ENCODE measurements at places on chromosomes 12 and 14. TPM values are rescaled to one million over a fixed set of nuclear protein-coding genes. Genes with fewer than 3 reads are reported as not detected.

GRCh38 chr12:22437031-22437806, 102.7 kb upstream of the ST8SIA1 start:
- no peak overlapping the region for H3K27ac ChIP-seq
- H3K36me3 ChIP-seq = no peaks in the 10 kb centered on the region
- H3K4me3 ChIP-seq = no peak overlapping the region

GRCh38 chr14:66046035-66046434, 440.1 kb upstream of the CCDC196 start:
- no peak overlapping the region for H3K4me3 ChIP-seq
- DNase-seq = no peak
- H3K27me3 ChIP-seq = no peaks in the 10 kb centered on the region
- H3K27ac ChIP-seq = no peak overlapping the region
- H3K36me3 ChIP-seq = no peaks in the 10 kb centered on the region

GRCh38 chr12:31033681-31034080, 40.0 kb upstream of the DDX11 start:
- no peaks in the 10 kb centered on the region for H3K27me3 ChIP-seq
- H3K27ac ChIP-seq = no peak overlapping the region
- no peak for DNase-seq
- H3K4me3 ChIP-seq = no peak overlapping the region
- H3K4me1 ChIP-seq = no peaks in the 10 kb centered on the region

- H3K4me3 ChIP-seq = no peak overlapping the region
- DNase-seq = no peak
- H3K27ac ChIP-seq = no peak overlapping the region
- H3K36me3 ChIP-seq = no peaks in the 10 kb centered on the region
- no peaks in the 10 kb centered on the region for H3K27me3 ChIP-seq
Measured at GRCh38 chr14:48243900-48244299, 568.5 kb upstream of the MDGA2 start.

- H3K36me3 ChIP-seq = no peaks in the 10 kb centered on the region
Measured at GRCh38 chr12:47268501-47269454, 189.0 kb upstream of the AMIGO2 start.

Gene IFNG
- polyA plus RNA-seq = not detected

DNA sequence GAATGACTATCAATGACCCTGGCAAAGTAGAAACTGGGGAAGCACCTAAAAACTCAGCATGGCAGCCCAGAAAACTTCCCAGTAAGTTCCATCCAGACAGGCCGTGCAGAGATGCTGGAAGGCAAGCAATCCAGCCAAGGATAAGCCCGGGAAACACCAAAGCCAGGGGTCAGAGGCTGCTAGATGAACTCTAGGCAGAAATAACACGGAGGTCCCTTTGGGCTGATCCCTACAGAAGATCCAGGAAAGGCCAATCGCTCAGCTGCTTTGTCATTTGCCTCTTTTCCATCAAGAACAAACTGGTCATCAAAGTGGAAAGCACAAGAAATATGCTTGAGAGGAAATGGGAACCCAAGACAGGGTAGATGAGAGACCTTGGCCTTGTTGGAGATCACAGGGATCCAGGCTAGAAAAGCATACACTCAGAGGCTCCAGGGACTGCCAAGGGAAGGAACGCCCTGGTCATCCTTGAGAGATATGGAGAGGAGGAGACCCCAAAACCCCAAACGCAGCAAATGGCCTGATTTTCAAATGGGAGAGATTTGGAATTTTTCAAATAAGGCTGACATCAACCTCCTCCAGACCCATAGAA, 6.5 kb downstream of the KRT79 start:
- no peak overlapping the region for H3K4me3 ChIP-seq
- no peaks in the 10 kb centered on the region for H3K27me3 ChIP-seq
- H3K27ac ChIP-seq = no peak overlapping the region
- no peak for DNase-seq
- H3K4me1 ChIP-seq = no peaks in the 10 kb centered on the region

DNA sequence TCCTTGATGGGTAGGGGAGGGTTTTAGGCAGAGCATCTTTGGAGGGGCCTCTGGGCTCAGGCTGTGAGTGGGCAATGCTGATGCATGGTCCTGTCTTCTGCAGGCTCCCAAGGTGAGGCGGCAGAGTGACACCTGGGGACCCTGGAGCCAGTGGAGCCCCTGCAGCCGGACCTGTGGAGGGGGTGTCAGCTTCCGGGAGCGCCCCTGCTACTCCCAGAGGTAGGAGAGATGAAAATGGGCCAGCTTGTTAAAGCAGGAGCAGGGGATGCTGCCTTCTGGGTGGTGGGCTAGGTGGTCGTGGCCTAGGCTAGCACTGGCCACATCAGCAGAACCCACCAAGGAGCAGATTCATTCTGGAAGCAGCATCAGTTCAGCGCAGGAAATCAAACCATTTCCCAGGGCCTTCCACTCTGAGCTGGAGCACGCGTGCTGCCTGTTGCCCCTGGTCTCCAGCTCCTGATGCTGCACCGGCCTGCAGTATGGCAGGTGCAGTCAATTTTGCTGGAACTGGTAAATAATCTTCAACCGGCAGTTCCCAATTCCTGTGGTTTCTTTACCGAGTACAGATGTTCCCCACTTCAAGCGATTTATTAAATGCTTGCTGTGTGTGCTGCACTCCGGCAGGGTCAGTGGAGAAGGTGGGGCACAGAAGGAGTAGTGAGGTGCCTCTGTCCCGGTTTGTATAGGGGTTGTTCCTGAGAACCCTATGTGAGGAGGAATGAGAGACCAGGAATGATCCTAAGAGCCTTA, 7.4 kb downstream of the PAPLN start:
- no peak overlapping the region for H3K27ac ChIP-seq
- peaks cover 57% of the 10 kb centered on the region for H3K4me1 ChIP-seq
- no peaks in the 10 kb centered on the region for H3K27me3 ChIP-seq
- peaks cover 7% of the 10 kb centered on the region for H3K36me3 ChIP-seq

Gene KRT80
- polyA plus RNA-seq = 3.7 TPM

Gene GNB3
- 2.8 TPM for polyA plus RNA-seq

DNA sequence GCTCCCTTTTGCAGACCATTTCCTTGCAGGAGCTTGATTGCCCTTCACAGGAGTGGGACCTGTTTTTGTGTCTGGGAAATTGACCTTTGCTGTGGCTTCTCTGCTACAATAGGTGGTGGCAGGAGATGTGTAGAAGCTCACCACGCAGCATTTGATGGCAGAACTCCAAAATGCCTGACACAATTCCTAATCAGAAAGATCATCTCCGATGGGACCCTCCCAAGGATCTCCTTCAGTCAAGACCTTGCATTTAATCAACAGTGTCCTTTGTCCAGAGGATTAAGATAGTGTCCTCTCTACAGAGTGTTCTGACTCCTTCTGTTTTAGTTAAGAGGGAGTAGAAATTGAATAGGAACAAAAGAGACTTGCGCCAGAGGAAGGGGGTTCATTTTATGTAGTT, 83.6 kb upstream of the DDHD1 start:
- no peak overlapping the region for H3K27ac ChIP-seq
- DNase-seq = no peak
- no peaks in the 10 kb centered on the region for H3K4me1 ChIP-seq
- H3K36me3 ChIP-seq = no peaks in the 10 kb centered on the region
- no peak overlapping the region for H3K4me3 ChIP-seq
- H3K27me3 ChIP-seq = no peaks in the 10 kb centered on the region

DNA sequence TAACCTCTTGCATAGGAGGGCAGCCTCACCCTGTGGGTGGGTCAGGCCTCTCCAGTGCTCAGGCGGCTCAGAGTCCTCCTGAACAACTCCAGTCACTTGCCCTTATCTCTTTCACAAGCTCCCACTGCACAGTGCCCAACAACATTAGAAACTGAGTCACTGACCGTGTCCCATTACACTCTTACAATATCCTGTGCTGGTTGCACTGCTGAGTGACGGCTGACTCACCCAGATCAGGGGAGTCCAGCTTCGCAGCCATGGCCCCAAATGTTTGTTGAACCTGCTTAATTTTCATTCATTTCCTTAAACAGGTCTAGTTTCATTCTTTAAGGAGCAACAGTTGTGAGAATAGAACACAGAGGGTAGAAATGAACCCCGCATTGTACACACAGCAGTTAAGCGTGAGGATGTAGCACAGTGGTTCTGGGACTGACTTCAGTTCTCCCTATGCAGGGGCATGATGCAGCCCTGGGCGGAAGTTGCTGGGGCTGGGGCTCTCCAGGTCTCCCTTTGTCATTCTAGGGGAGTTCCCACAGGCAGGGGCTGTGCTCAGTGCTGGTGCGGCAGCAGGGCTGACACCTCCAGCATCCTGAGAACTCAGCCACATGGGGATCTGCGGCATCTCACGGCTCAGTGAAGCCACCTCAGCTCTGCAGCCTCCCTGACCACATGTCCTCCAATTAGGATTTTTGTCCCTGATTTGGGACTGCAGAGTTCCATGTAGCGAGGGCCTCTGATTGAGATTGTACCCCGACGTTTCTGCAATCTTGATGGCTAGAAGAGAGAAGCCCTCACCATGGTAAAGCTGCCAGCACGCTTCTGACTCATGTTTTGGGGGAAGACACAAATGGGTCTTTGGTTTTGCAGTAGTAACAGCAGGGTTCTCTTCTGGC, 16.1 kb downstream of the GPR68 start:
- peaks cover 55% of the 10 kb centered on the region for H3K36me3 ChIP-seq
- H3K4me1 ChIP-seq = peaks cover 8% of the 10 kb centered on the region
- no peak for DNase-seq
- peak overlapping the region; percentile 18 for H3K27ac ChIP-seq
- H3K27me3 ChIP-seq = no peaks in the 10 kb centered on the region
- H3K4me3 ChIP-seq = no peak overlapping the region

DNA sequence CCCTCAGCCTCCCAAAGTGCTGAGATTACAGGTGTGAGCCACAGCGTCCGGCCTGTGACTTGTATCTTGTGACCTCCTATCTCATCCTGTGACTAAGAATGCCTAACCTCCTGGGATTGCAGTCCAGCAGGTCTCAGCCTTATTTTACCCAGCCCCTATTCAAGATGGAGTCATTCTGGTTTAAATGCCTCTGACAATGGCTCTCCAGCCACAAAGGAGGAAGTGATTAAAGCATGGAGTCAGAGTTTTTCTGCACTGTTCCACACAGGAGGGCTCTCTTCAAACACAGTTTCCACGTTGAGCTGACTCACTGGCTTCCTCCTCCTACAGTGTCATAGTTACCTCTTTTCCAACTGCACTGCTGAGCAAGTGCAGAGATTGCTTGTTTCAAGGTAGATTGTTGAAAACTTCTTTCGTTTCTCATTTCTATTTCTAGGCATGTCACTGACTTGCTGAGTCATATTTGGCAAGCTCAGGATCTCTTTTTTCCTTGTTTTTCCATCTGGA, 383.8 kb downstream of the PCNX1 start:
- no peak overlapping the region for H3K27ac ChIP-seq
- H3K4me1 ChIP-seq = peaks cover 8% of the 10 kb centered on the region
- H3K36me3 ChIP-seq = no peaks in the 10 kb centered on the region
- no peak for DNase-seq

- H3K4me3 ChIP-seq = no peak overlapping the region
- no peak for DNase-seq
- peaks cover 24% of the 10 kb centered on the region for H3K4me1 ChIP-seq
- no peak overlapping the region for H3K27ac ChIP-seq
- no peaks in the 10 kb centered on the region for H3K27me3 ChIP-seq
- no peaks in the 10 kb centered on the region for H3K36me3 ChIP-seq
Measured at GRCh38 chr12:118361092-118361404, 11.7 kb downstream of the TAOK3 start.

Gene NTF3
- 7.3 TPM for polyA plus RNA-seq

Gene DLGAP5
- polyA plus RNA-seq = 2.0 TPM

All from stomach (tissue), 19 donors.